Femur (tissue), 1 donor: ENCODE measurements at places on chromosomes 13 and 19.
A peak's percentile ranks its signal among the peaks of the same experiment; 100 is the strongest.

GRCh38 chr13:109904218-109904617 is 117.8 kb upstream of the IRS2 start:
- DNase-seq, result no peak

- no peak for DNase-seq
Observed at GRCh38 chr13:30375265-30375835, 46.9 kb upstream of the UBE2L5 start.

DNA sequence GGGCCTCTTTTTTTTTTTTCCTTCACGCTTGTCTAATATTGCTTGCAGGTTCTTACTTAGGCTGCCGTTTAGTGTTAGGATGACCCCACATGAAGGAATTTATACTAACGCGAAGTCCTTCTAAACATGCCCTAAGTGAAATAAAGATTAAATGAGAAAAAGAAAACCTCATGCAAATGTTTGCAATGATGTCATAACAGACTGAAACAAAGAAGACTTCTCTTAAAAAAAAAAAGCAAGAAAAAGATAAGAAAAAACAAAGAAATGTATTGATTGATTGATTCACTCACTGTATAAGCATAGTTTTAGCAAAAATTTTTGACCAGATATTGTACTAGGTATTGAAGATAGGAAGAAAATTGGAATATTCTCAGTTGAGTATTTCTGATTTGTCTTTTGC is 418.2 kb downstream of the IRS2 start:
- no peak for DNase-seq

DNA sequence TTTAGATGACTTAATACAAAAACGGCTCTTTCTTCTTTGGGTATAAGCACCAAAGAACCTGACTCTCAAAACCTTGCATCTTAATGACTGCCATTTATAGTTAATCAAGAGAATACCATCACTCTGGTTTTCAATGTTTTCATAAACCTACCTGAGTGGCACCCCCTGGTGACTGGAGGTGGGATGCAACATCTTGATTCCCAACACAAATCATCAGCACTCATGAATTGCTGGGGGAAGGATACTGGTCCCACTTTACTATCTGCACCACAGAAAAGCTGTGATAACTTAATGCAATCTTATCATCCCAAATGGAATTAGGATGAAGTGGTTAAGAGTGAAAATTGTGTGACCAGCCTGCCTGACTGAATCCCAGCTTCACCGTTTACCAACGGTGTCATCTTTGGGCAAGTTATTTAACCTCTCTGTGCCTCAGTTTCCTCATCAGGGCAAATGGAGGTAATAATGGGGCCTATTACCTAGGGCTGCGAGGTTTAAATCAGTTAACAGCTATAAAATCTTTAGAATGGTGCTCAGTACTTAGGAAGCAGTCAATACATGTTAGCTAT is 366.4 kb downstream of the KLF12 start:
- no peak for DNase-seq

DNA sequence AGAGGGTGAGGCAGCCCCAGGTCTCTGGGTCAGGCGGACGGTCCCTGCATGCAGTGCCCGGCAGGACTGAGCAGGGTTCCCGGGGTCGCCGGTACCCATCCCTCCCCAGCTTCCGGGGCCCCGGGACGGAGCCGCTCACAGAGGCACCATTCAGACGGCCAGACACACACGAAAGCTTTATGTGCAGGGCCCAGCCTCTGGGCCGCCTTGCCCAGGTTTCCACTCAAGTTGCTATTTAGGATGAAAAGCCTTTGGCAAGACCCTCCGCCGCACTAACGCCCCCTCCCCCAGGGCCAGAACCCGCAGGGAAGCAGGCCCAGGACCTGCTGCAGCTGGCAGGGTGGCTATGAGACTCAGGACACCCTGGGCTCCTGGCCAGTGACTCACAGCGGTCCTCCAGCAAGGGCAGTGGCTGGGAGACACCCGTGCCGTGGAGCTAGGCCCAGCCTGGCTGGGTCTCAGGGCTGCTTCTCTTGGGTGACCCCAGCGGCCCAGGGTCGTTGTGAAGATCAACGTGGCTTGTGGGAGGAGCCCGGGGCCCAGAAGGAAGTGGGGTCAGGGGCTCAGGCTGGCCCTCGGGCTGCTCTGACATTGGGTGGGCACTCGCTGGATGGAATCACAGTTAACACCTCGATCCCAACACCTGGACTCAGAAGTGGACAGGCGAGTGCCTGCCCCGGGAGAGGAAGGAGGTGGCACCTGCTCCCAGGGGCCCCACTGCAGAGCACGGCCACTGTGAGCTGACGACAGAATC is 4.8 kb downstream of the C19orf25 start:
- DNase-seq, result no peak

- DNase-seq, result no peak
Observed at GRCh38 chr19:39542206-39542605, 2.2 kb upstream of the EID2 start.

DNA sequence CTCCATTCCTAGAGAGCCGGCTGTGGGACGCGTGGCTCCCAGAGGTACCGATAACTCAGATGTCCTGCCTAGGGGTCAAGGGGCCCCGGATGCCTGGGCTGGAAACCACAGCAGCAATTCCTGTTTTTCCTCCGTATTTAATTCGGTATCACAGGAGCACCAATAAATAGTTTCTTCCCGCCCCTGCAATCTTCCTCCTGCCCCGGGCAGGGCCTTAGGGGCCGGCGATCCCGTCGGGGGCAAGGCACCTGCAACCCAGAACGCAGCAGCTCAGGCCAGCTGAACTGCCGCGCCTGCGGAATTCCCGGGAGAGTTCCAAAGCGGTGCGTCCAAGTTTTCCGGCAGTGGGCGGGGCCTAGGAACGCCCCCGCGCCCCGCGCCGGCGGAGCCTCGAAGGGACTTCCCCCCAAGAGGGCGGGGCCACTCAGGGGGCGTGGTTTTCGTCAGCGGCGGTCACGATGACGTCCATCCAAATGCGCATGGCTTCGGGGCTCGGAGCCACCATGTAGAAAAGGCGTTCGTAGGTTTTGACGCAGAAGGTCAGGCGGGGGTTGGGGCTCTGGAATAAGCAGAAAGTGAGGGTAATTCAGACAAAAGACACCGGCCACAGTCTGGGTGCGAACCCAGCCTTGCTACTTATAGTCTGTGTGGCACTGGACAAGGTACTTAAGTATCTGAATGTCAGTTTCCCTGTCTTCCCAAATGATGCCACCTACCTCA is 9.7 kb upstream of the LYPD3 start:
- peak; percentile 96 for DNase-seq

DNA sequence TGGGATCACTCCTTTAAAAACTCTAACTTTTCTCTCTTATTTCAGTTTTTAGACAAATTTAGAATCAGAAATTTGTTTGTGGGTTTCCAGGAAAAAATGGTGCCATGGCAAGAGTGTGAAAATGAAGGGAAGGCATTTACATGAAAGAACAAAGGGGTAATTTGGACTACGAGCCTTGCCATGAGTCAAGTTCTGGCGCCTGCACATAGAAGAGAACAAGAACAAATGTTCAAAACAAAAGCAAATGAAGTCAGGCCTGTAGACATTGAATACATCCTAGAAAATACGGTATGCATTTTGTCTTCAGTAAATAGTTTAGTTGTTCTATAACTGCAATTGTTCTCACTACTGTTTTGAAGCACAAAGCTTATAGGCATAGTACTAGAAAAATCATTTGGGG is 1390.5 kb downstream of the EFNB2 start:
- no peak for DNase-seq

DNA sequence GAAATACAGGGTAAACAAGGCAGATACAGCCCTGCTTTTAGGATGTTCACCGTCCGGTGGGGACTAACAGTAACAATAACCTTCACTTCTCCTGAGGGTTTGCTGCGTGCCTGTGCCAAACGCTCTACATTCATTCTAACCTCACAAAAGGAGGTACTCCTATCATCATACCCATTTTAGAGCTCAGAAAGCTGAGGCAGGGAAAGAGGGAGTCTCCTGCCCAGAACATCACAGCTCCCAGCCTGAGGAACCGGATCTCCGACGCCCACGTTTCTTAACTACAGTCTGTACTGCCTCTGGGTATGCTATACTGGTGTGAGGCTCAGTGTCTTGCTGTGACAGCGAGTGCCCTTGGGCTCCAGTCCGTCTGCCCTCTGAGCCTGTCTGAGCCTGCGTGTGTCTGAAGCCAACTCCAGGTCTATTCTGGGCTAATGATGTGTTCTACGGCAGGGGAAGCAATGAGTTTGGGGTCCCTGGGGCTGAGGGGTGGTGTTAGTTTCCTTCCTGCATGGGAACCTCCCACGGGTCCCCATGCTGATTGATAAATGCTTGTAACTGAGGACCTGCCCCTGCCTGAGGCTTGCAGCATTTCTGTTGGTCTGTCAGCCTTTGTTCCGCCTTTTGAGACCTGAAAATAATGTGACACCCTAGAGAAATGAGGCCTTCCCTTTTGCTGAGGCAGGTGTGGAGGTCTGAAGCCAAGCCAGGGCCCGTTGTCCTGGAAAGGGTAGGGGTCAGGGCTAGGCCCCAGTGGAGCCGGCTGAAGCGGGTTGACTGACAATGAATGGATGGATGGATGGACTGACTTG is 4.9 kb downstream of the LIPE start:
- DNase-seq, result peak; percentile 35

DNA sequence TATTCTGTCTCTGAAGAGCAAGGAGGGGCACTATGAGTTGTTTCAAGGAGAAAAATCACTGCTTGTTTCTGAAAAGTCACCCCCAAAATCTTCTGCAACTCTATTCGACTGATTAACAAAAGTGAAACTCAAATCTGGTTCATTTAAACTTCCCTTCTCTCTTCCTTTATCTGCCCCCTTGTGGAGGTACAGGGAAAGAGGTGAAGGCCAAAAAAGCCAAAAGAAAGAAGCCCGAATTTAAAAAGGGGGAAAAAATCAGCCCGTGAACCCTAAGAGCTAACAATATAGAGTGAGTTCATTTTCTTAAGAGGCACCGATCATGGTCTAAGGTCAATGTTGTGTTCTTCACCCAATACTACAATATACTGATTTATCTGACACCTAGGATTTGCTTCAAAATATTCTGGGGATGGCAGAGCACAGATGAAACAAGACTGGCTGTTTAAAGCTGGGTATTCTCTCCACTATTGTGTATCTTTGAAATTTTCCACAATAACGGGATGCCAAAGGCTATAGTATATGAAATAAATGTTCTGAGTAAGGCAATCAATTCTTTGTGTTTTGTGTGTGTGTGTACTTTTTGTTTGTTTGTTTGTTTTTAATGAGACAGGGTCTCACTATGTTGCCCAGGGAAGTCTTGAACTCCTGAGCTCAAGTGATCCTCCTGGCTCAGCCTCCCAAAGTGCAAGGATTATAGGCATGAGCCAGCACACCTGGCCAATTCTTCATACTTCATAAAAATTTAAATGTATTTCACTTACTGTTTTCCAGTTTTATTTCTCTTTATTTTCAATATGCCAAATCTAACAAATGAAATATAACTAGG is 55.0 kb upstream of the EEF1AKMT1 start:
- DNase-seq, result peak; percentile 39

- DNase-seq, result peak; percentile 69
Observed at GRCh38 chr19:58538257-58539168, 5.4 kb upstream of the TRIM28 start.

- DNase-seq, result no peak
Observed at GRCh38 chr13:107289540-107289939, 721.6 kb upstream of the ARGLU1 start.

DNA sequence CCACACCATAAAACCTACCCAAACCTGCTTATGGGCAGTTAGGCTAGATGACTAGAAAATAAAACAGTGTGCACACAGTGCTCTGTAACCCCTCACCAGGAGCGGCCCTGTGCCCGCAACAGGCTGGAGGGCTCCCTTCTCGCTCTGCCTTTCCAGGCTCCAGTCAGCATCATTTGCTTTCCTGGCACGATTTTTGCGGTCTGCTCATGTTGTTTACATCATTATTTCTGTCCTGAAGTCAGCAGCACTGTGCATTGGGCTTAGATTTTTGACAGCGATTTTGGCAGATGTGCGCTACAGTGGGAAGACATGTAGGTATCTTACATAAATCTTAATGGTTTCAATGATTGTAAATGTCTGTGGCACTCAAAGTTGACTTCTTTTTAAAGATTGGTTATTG is 344.0 kb downstream of the MTUS2 start:
- DNase-seq, result no peak

- DNase-seq, result no peak
Observed at GRCh38 chr13:30504081-30504480, 38.3 kb upstream of the HMGB1 start.

DNA sequence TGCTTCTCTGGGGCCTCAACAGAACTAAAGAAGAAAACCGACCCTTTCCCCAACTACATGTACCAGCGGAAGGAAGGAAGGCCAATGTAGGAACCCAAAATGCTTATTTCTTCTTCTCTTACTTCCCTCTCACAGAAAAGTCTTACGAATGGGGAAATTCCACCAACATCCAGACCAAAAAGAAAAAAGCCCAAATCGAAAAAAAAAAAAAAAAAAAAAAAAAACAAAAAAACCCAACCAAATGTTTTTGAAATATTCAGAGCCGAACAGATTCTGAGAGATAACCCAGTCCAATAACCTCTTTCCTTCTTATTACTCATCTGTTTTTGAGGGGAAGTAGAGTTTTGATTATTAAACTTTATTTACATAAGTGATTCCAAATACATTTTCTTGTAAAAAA is 3.9 kb downstream of the PPM1N start:
- DNase-seq, result no peak

DNA sequence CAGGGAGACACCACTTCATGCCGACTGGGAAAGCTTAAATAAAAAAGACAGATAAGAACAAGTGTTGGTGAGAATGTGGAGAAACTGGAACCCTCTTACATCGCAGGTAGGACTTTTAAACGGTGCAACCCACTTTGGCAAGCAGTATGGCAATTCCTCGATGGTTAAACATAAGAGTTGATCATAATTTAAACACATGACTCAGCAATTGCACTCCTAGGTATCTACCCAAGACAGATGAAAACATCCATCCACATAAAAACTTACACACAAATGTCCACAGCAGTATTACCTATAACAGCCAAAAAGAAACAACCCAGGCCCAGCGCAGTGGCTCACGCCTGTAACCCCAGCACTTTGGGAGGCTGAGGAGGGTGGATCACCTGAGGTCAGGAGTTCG is 21.9 kb downstream of the FLT1 start:
- no peak for DNase-seq

DNA sequence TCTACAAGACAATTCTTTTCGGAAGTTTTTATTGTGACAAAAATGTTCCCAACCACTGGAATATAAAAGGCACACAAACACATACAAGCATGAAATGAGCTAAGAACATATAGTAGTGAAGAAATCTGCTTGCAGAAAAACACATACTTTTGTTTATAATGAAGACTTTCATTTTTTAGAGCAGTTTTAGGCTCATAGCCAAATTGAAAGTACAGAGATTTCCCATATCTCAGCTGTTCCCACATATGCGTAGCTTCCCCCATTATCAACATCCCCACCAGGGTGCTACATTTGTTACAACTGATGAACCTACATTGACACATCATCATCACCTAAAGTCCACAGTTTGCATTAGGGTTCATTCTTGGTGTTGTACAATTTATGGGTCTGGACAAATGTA is 249.4 kb downstream of the KCTD12 start:
- no peak for DNase-seq

DNA sequence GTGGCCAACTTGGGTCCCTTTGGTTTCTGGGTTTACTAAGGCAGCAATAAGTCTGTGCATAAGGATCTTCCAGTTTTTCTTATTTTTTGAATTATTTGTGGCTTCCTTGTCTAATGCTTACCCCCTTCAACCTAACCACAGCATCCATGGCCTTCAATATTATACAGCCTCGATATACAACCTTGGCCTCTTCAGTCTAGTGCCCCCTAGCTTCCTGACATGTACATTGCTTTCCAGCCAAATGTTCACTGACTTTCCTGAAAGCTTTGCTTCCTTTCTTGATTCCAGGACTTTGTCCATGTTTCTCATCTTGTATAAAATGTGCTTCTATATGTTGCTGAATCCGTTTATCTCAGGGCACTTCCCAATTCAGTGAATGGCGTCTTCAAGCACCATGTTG is 310.1 kb downstream of the OLFM4 start:
- no peak for DNase-seq
